ENCODE measurements at places on chromosomes 5 and 9.

- DNase-seq, result no peak
These were observed 102.7 kb upstream of the MVB12B start for GRCh38 chr9:126223798-126224531.

DNA sequence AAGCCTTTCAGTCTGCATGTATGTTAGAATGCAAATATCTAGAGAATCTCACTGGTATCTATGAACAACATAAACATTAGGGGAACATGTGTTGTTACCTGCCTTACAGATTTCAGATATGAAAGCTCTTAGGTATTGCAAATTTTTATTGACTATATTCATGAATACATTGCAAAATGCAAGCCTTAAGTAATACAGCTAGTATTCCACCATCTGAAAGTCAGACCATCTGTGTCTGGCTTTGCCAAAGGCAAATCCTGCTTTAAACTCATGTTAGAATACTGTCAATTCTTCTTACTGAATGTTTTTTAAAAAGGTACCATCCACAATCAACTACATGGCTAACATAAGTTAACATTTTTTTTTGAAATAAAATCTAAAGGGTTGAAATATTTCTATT lies 215.6 kb downstream of the AP3B1 start:
- no peak for DNase-seq

GRCh38 chr9:4022435-4023067 lies 277.3 kb downstream of the GLIS3 start:
- no peak for DNase-seq

DNA sequence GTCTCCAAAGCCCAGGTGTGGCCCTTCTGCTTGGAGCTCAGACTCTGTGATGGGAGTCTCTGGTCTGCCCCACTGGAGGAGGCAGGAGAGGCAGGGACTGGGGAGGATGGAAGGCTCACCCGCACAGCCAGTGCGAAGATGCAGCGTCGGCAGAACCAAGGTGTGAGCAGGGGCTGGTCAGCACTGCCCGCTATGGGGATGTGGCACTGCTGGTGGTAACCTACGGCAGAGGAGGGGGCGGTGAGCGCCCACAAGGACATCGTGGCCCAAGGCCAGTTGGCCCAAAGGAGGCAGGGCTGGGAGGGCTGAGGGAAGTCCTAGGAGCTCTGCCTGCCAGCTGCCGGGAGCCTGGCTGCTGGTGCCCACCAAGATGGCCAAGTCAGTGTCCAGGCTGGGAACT lies 7.3 kb downstream of the PHF19 start:
- no peak for DNase-seq

DNA sequence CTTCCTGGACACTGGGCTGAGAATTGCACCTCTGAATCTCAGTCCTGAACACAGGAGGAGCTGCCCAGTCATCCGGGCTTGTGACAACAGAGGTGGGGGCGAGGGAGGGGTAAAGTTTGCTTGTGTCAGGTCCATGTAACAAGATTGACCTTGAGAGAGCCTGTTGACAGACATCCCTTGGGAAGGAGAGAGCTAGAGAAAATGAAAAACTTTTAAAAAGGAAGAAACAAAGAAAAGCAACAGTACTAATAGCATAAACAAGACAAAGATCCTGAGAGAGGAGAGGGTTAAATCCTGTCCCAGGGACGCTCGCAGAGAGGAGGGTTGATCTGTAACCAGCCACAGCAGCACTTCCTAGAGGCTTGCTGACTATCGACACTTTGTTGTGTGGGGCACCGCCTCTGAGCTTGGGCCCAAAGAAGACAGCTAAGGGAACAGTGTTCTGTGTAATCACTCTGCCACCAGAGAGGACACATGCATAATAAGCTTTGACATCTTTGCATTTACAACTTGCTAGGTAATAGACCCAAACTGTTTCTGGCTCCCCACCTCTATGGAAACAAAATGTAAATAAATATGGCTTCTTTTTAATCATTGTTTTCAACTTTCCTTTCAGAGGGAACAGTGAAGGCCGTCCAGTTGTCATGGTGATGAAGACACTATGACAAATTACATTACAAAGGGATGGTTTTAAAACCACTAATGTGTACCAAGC lies 363.7 kb downstream of the CSNK1G3 start:
- no peak for DNase-seq

- DNase-seq, result no peak
These were observed 6.6 kb upstream of the PHF19 start for GRCh38 chr9:120883608-120883996.

DNA sequence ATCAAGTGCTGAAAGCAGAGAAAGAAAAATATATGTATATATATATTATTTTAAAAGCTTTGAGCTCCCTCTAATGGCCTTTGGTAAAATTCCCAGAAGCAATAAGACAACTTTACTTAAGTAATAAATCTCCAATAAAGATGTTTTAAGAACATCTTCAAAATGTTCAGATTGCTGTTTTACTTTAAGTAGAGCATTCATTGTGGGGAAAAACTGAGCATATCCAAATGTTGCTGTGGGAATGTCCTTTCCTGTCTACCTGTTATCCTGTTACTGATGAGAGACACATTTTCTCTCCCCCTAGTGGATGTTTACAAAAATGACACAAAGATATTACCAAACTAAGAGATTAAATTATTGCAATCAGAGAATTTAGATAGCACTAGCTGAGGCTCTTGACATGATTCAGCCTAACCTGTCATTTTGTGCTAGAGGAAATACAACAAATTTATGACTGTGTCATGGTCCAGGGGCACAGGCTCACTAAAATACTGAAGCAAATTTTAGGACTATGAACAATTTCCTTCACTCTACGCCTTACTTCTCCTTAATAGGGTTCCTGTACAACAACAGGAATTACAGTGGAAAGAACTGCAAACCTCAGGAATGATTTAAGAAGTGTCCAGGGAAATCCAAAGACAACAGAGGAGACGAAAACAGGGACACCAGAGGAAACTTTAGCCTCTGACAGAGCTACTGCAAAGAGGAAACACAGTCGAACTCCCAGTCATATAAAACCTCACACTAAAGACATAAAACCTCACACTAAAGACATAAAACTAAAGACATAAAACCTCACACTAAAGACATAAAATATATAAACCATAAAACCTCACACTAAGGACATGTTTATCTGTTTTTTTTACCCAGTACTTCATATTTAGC lies 24.3 kb upstream of the PRRC1 start:
- no peak for DNase-seq

DNA sequence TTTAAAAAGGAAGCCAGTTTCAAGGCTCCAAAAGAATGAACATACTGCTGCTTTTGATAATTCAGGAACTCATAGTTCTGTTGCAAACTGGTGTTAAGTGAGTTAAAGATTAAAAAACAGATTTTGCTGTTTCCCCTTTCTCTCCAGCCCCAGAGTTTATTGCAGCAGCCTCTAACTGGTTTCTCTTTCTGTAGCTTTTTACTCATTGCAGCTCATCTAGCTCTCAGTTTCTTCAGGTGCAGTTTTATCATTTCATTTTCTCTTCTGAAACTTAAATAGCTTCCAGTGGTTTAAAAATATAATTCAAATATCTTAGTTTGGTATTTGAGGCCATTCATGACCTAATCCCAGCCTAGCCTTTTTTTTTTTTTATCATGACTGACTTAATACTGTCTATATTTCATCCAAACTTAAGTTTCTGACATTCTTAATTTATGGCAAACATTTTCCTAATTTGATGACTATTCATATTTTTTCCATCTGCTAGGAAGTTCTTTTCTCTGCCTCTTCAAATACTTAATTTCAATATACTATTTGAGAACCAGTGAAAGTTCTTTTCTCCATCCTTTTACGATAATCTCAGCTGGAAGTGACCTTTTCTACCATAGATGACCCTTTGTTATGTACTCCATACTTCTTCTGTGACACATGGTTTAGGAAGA lies 252.7 kb upstream of the GRIA1 start:
- DNase-seq, result no peak

DNA sequence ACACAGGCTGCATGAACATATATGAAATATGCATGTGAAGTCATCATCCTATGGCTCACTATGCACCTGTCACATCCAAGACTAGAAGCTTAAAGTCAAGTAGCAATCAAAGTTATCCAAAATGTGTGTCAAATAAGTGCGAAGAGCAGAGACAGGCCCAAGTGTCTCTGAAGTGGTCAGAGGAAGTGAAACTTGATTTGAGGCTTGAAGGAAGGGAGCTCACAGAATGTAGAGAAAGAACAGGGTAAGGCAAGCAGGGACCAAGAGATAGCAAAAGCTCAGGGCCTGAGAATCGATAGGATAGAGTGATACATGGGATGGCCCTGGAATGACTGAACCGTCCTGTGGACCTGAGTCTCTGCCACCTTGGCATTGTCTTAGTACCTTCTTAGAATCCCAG lies 274.3 kb upstream of the TRPC7 start:
- DNase-seq, result no peak

GRCh38 chr5:117623042-117623805 lies 1048.6 kb upstream of the SEMA6A start:
- no peak for DNase-seq
